Effector CD8-positive, alpha-beta T cell (primary cell): ENCODE measurements at places on chromosomes 1 and 21.

DNA sequence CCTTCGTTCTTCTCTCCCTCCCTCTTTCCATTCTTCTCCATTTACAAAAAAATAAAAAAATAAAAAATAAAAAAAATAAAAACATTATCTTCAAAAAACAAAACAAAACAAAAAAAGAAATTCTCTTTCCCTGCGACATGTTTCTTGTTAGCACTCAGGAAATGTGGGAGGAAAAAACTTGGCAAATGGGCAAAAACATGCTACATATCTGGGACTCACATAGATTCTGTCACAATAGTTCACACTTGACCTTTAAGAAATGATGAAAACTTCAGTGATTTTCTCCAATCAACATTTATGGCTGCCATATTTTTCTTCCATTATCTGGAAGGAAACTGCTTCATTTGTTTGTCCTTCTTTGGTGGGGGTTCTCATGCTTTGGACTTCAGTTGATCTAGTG, 109.3 kb downstream of the PRKAB2 start:
- DNase-seq: no peak

DNA sequence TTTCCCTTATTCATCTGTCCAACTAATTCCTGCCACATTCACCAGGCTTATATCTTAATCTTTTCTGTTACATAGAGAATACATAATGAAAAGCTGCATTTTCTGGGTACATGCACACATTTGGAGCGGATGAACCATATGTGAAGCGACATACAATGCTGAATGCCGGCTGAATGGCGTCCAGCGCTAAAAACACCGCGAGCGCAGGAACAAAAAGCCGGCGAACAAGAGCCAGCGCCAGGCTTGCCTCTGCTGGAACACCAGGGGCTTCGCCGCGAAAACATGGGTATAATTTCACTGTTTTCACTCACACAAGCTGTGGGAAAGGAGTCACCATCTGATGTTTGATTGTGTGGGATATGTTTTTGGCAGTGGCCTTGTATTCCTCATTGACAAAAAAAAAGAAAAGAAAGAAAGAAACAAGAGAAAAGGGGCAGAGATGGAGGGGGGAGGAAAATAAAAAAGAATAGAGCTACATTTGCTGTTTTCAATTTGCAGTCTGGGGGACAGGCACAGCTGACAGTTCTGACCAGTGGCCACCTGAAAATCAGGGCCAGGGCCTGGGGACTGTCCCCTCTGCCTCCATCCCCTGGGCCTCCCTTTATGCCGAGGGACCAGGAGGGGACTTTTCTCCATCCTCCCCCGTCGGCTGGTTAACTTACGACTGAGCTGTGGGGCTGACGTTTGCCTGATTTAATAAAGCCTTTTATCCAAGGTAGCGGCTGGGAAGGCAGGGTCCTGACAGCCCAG, 70.2 kb upstream of the OLIG2 start:
- DNase-seq: no peak

- peak; percentile 84 for DNase-seq
Measured at GRCh38 chr1:9867408-9868243, 42.4 kb downstream of the CTNNBIP1 start.

DNA sequence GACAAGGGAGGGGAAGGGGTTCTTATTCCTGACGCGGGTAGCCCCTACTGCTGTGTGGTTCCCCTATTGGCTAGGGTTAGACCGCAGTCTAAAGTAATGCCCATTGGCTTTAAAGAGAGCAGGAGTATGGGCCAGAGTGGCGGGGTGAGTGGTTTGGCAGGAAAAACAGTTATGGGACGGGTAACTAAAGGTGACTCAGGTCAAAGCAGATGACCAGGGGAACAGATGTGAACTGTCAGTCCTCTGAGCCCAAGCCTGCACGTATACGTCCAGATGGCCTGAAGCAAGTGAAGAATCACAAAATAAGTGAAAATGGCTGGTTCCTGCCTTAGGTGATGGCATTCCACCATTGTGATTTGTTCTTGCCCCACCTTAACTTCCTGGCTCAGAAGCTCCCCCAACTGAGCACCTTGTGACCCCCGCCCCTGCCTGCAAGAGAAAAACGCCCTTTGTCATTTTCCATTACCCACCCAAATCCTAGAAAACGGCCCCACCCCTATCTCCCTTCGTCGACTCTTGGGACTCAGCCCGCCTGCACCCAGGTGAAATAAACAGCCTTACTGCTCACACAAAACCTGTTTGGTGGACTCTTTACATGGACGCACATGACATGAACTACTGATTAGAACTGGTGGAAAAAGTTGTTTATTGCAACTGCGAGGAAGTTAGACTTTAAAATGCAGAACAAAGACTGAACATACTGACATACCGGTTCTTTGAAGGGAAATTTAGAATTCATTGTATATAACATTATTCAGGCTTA, 758 bp upstream of the ATAD3B start:
- no peak for DNase-seq

GRCh38 chr1:205849619-205850355, at the start of gene PM20D1:
TSS of gene PM20D1 (minus strand) at chr1:205850132. CDS start at chr1:205850072, 60 bp downstream.
- DNase-seq: peak; percentile 82

- DNase-seq: no peak
Measured at GRCh38 chr1:155081472-155082300, 3.0 kb downstream of the EFNA3 start.
